ENCODE measurements at places on chromosomes 2 and 18.

- no peak for DNase-seq
These were observed 347.5 kb upstream of the GALNT5 start for GRCh38 chr2:156909983-156910382.

GRCh38 chr2:105272176-105272575 is 30.6 kb downstream of the GPR45 start:
- no peak for DNase-seq

GRCh38 chr2:43251171-43251731 is 24.8 kb upstream of the ZFP36L2 start:
- peak; percentile 15 for DNase-seq

GRCh38 chr2:241007111-241007510 is 8.7 kb downstream of the SNED1 start:
- no peak for DNase-seq

DNA sequence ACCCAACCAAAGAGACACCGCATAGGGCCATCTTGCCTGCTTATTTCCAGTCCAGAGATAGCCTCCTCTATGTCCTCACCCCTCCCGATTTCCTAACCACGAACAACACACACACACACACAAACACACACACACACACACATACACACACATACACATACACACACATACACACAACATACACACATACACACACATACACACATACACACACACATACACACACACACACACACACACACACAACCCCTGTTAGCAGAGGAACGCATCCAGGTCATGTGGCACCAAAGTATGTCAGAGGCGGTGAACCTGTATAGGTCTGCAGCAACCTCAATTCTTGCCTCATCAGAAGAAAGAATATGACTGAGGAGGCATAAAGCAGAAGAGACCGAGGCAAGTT is 18.5 kb upstream of the DNER start:
- no peak for DNase-seq

DNA sequence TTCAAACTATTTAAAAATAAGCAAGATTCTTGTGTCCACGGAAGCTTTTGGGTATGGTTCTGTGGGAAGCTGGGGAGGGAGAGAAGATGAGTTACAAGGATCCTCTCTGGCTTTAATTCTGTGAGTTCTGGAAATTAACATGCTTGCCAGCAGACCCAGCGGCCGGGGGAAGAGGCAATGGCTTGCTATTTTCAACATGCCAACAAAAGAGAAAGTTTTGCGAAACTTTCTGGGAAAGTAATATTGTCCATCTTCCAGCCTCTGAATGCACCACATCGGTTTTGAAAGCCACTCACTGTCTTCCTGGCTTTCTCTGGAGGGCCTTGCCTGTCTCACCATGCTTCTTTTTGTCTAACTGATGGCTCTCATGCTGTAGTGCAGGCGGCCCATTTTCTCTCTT is 85.7 kb downstream of the EN1 start:
- no peak for DNase-seq

GRCh38 chr18:56382541-56382940 is 255.9 kb downstream of the TXNL1 start:
- DNase-seq: no peak

DNA sequence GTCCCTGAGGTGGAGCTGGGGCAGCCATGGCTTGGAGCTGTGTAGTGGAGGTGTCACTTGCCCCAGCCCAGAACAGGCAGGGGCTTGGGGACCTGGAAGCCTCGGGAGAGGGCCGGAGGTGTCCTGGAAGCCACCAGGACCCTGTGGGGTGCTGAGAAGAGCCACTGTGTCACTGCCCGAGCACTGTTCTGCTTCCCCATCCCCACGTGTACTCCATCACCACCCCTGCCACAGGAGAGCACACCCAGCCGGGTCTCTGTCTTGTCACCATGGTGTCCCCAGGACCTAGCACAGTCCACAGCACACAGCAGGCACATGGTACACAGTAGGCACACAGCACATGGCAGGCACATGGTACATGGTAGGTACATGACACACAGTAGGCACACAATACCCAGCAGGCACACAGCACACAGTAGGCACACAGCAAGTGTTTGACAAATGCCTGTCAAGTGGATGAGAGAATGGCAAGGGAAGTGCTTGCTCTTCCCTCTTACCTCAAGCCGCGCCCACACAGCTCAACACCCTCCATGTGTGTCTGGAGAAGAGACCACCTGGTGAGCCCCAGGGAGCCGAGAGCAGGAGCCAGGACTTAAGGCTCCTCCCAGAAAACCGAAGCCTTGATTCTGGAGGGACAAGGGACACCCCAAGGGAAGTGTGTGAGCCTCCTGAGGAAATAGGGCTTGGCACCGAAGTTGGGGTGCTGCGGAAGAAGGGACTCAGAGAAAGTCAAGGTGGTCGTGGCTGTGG is 13.3 kb downstream of the MBP start:
- no peak for DNase-seq

GRCh38 chr2:29267720-29268119 is 152.5 kb downstream of the CLIP4 start:
- no peak for DNase-seq

GRCh38 chr18:59744271-59744721 is 47.1 kb upstream of the CCBE1 start:
- no peak for DNase-seq

DNA sequence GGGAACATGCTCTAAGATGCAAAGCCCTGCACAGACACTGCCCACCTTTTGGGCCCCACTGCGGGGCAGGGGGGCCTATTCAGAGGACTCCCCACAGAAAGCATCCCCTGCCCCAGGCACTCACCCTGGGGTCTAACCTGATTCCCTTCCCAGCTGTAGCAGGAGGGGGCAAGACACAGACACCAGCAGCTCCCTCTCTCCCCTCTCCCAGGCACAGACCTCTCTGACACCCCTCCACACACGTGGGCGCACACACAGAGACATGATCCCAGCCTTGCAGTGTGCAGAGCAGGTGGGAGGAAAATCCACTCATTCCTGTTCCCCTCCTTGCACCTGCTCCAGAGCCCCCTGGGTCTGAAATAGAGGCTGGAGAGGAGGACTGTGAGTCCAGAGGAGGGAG is 10.7 kb downstream of the TNS1 start:
- no peak for DNase-seq

GRCh38 chr2:30675758-30676157 is 131.5 kb downstream of the CAPN13 start:
- no peak for DNase-seq

GRCh38 chr2:143558665-143559064 is 429.4 kb downstream of the ARHGAP15 start:
- DNase-seq: no peak

- no peak for DNase-seq
These were observed 2.7 kb upstream of the GEMIN6 start for GRCh38 chr2:38775097-38775920.

DNA sequence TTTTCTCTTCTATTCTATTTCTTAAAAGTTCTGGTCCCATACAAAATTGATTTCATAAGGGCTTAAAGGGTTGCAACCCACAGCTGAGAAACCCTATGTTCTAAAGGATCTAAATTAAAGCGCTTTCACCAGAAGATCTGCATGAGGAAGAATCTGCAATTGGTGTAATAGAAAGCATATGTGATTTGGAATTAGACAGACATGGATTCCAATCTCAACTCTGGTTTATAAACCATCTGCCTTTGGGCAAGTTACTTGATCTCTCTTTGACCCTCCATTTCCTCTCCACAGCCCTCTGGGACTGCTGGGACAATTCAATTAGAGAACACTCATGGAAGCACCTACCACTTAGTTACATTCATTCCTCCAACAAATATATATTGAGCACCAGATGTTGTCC is 178.7 kb downstream of the ANTXR1 start:
- DNase-seq: no peak

- no peak for DNase-seq
These were observed 56.6 kb upstream of the HK2 start for GRCh38 chr2:74777161-74777900.

GRCh38 chr2:205867371-205867770 is 185.1 kb downstream of the NRP2 start:
- DNase-seq: no peak
